Stimulated activated CD4-positive, alpha-beta T cell treated with anti-CD3 and anti-CD28 coated beads, Interleukin-1b, Interleukin-23, amount 100 ng/mL, for 1 hour (primary cell): ENCODE measurements at places on chromosomes 13 and 19.

- no peak for DNase-seq
These were observed 7.2 kb upstream of the CEACAM8 start for GRCh38 chr19:42601811-42602443.

GRCh38 chr19:42386974-42387707 lies 3.0 kb downstream of the CNFN start:
- peak; percentile 22 for DNase-seq

DNA sequence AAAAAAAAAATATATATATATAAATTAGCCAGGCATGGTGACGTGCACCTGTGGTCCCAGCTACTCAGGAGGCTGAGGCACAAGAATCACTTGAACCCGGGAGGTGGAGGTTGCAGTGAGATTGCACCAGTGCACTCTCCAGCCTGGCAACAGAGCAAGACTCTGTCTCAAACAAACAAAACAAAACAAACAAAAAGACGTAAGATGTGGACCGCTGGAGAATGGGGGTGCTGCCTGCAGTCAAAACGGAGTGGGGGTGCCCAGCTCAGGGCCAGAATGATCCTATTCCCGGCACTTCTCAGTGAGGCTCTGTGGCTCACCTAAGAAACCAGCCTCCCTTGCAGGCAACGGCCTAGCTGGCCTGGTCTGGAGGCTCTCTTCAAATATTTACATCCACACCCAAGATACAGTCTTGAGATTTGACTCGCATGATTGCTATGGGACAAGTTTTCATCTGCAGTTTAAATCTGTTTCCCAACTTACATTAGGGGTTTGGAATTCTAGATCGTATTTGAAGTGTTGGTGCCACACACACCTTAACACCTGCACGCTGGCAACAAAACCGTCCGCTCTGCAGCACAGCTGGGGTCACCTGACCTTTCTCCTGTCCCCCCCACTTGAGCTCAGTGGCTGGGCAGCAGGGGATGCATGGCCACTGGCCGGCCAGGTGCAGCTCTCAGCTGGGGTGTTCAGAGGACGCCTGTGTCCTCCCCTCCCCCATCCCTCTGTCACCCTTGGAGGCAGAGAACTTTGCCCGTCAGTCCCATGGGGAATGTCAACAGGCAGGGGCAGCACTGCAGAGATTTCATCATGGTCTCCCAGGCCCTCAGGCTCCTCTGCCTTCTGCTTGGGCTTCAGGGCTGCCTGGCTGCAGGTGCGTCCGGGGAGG lies at the start of gene F7:
F7 (plus strand) TSS at position 760 of the 889 bp plus-strand sequence; CDS start at position 811, 51 bp downstream.
- DNase-seq = no peak

DNA sequence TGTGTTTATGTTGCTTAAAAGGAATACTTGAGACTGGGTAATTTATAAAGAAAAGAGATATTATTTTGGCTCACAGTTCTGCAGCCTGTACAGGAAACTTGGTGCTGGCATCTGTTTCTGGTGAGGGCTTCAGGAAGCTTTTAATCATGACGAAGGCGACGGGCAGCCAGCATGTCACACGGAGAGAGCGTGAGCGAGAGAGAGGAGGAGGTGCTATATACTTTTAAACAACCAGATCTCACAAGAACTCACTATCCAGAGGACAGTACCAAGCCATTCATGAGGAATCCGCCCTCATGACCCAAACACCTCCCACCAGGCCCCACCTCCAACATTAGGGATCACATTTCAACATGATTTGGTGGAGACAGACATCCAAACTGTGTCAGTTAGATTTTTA lies 163.4 kb upstream of the TSC22D1 start:
- no peak for DNase-seq

DNA sequence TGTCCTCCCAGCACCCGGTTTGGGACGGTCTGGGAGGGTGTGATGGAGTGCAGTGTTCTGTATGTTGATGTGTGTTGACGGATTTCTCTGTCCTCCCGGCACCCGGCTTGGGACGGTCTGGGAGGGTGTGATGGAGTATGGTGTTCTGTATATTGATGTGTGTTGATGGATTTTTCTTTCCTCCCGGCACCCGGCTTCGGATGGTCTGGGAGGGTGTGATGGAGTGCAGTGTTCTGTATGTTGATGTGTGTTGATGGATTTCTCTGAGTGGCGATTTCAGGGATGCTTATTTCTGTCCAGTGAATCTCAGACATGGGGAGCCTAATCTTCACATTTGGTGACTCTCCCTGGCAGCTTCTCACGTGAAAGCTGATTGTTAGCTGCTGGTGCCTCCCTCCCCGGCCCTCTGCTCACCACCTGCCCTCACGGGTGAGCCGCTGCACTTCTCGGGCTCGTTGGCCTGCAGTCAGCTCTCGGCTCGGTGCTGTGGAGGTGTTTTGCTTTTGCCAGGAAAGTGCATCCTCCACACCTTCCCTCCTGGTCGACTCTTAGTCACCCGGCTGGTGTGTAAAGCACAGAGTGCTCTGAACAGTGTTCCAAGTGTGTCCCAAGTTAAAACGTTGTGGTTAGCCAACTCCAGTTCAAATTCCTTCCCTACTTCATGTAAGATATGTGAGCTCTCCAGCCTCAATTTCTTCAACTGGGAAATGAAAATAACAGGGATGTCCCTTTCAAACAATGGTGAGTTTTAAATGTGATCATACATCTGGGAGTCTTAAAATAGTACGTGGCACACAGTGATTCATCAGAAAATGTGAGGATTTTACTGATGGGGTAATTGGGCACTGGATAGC lies 54.6 kb downstream of the ATP11A start:
- no peak for DNase-seq

GRCh38 chr13:24022568-24022967 lies 125.3 kb upstream of the C1QTNF9B start:
- DNase-seq = no peak

DNA sequence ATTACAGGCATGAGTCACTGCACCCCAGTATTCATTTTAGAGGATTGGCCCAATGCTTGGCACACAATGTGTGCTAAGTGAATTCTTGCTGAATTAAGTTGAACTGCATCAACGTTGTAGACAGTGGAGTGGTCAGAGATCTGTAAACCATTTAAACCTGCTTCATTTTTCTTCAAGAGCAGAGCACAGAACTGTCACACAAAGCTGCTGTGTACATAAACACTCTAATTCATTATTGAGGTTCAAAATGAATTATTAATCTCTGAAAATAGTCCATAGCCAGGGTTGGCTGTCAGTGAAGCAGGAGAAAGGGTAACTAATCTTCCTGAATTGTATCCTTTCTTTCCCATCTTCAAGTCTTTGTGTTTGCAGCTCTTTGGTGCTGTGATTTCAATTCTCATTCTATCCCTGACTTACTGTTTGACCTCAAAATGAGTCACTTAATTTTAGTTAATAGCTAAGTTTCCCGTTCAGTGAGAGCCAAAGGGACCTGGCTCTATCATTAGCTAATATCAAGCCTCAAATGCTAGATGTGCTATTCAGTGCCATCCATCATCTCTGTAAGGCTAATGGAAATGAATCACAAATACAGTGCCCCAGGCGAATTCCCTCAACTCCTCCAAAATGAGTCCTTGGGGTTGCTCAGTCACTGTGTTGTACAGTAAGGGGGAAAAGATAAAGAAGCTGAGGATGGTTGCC lies 77.0 kb upstream of the TSC22D1 start:
- no peak for DNase-seq

DNA sequence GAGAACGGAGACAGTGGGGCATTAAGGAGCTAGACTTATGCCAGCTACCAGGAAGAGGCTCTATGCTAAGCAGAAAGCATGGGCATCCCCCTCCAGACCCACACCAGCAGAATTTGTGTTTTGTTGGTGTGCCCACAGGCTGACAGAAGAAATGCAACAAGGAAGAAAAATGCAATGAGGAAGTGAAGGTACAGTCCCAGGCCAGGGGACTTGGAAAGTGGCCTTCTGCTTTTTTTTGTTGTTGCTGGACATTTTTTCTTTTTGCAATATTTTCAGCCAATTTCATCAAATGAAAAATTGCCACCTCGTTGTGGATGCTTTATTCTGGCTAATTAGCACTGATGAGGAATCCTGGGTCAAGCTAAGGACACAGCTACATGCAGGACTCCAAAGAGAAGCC lies 167.7 kb downstream of the TSHZ3 start:
- no peak for DNase-seq

DNA sequence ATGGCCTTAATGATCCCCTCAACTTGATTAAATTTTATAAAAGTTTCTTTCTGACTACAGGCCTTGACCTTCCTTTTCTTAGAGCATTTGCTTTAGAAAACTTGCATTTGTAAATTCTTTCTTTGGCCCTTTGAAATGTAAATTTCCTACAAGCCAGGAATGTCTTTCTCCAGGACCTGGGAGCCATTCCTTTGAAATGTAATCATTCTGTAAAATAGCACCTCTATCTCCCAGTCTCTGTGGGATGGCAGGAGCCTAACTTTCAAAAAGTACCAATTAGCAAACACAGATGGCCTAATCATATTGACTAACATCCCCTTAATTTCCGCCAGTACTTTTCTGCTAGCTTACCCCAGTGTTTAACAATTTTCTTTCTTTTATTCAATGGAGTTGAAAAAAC lies 1394.2 kb upstream of the ATXN8OS start:
- DNase-seq = no peak

DNA sequence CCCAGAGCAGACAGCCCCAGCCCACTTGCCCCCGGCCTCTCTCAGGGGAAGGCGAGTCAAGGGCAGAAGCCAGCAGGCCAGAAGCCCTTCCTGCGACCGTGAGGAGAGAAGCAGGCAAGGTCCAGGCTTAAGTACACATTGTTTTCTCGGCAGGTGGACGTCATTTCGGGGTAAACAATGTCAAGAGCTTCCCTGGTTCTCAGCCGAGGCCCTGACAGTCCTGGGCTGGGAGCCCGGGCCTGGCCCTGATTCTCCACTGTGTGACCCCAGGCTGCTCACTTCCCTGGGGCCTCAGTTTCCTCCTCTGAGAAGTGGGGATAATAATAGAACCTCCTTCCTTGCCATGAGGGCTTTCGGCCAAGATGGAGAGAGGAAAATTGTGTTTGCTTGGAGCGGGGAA lies 19.4 kb downstream of the PLVAP start:
- DNase-seq = no peak

- DNase-seq = no peak
These were observed 4.9 kb upstream of the IFNL4 start for GRCh38 chr19:39253374-39254149.

- DNase-seq = no peak
These were observed 18.2 kb downstream of the LRRC4B start for GRCh38 chr19:50549927-50550593.

- no peak for DNase-seq
These were observed 2494.9 kb upstream of the PCDH20 start for GRCh38 chr13:63910511-63910910.

GRCh38 chr13:79190932-79191331 lies 215.1 kb downstream of the RBM26 start:
- DNase-seq = no peak

GRCh38 chr19:20276011-20276731 lies 109.2 kb downstream of the ZNF486 start:
- no peak for DNase-seq

- no peak for DNase-seq
These were observed 131.5 kb upstream of the GJB6 start for GRCh38 chr13:20363603-20364002.

- no peak for DNase-seq
These were observed 11.4 kb upstream of the GPI start for GRCh38 chr19:34353546-34353945.

- DNase-seq = no peak
These were observed 1.4 kb upstream of the PLIN4 start for GRCh38 chr19:4519521-4520277.

- DNase-seq = no peak
These were observed 163.4 kb upstream of the GPR12 start for GRCh38 chr13:26923824-26924605.

- DNase-seq = no peak
These were observed 6.6 kb upstream of the TPTE2 start for GRCh38 chr13:19567820-19568534.

GRCh38 chr13:110828705-110829104 lies 86.2 kb downstream of the ANKRD10 start:
- DNase-seq = no peak

- no peak for DNase-seq
These were observed 702 bp upstream of the EPSTI1 start for GRCh38 chr13:42992764-42993122.

DNA sequence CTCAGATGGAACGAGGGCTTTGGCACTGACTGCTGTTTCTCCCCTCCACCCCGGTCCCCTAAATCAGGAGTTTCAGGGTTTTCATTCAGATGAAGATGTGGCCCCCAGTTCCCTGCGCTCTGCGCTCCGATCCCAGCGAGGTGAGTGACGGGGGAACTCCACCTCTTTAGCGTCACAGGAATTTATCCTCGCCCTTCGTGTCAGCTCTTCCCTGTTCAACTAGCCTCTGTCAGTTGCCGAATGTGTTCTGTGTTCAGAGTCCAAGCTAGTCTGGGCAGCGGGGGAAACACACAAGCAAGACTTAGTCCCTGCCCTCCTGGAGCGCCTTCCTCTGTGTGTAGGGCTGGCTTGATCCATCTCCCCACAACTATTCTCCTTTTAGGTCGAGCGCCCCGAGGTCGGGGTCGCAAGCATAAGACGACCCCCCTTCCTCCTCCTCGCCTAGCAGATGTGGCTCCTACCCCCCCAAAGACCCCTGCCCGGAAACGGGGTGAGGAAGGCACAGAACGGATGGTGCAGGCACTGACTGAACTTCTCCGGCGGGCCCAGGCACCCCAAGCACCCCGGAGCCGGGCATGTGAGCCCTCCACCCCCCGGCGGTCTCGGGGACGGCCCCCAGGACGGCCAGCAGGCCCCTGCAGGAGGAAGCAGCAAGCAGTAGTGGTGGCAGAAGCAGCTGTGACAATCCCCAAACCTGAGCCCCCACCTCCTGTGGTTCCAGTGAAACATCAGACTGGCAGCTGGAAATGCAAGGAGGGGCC lies 1.8 kb downstream of the KMT2B start:
- DNase-seq = no peak

GRCh38 chr19:1234955-1235380 lies 2.8 kb downstream of the CBARP start:
- no peak for DNase-seq

GRCh38 chr19:14555918-14556661 lies 15.8 kb downstream of the NDUFB7 start:
- DNase-seq = no peak

DNA sequence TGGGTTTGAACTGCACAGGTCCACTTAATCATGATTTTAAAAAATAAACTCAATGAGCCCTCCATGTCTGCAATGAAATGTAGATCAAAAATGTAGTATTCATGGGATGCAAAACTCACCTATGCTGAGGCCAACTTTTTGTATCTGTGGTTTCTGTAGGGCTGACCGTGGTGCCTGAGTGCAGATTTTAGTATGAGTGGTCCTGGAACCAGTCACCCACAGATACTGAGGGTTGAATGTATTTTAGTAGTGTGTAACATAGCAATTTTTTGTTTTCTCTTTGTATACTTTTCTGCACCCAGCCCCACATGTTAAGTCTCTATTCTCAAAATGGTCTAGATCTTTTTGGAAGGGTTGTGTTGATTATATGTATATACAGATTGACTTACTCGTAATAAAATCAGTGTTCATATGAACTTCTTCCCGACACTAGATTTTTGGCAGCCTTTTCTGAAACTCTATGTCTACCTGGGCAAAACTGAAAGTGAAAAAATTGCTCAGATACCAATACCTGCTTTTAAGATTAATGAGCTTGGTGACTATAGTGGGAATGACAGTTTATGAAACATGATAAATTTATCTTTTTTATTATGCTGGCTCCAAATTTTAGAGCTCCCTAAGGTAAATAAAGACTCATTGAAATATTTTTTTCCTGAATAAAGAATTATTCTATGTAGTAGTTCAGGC lies 51.6 kb downstream of the DNAJC15 start:
- no peak for DNase-seq

- DNase-seq = no peak
These were observed 43.9 kb downstream of the GAS6 start for GRCh38 chr13:113819731-113820715.

GRCh38 chr13:42638886-42639285 lies 64.9 kb downstream of the TNFSF11 start:
- DNase-seq = no peak
